ENCODE measurements at places on chromosomes 7 and 10. TPM values are rescaled to one million over a fixed set of nuclear protein-coding genes. Genes with fewer than 3 reads are reported as not detected.

Gene PAPOLB
- polyA plus RNA-seq: not detected

Gene TLX1
- polyA plus RNA-seq: 0.20 TPM

GRCh38 chr10:93115661-93116383 is 42.1 kb downstream of the CYP26A1 start:
- peak; percentile 63 for DNase-seq

DNA sequence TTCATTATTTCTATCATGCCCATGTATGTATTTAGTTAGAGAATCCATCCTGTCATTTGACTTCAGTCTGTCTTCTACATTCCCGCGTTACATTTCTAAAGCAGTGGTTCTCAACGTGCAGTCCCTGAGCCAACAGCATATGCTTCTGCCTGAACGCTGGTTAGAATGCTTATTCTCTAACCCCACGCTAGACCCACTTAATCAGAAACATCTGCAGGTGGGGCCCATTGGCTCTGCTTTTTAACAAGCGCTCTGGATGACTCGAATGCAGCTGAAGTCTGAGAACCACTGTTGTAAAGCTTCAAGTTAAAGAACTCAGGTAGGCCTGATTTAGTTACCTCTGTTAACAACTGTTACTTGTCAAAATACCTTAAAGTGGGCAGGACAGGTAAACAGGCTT is 38.2 kb downstream of the NEUROD6 start:
- DNase-seq: no peak

DNA sequence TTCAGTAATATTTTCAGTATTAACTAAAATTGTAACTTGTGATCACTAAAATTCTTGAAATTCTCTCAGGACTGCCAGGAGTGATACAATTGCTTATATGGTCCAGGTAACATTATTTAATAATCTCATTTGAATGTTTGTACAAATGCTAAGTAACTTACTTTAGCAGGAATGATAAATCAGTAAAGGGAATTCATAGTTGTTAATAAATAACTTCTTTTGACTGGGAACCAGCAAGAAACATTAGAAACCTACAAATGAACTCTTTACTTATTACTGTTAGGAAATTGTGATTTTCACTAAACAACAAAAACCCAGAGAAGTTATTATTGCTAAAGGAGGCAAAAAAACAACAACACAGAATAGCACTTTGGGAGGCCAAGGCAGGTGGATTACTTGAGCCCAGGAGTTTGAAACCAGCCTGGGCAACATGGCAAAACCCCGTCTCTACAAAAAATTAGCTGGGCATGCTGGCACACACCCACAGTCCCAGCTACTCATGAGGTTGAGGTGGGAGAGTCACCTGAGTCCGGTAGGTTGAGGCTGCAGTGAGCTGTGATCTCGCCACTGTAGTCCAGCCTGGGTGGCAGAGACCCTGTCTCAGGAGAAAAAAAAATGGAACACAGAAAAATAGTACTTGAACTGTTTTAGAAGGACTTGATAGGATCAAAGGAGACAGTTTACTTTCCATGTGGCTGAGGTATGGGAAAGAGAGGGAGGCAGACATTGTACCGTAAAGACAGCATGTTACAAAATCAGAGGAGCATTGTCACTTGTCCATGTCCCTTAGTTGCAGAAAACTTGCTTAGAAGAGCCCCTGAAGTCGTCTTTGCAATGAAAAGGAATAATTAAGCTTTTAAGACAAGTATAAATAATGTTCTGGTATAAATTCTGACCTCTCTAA is 53.1 kb downstream of the SHOC2 start:
- no peak for DNase-seq

DNA sequence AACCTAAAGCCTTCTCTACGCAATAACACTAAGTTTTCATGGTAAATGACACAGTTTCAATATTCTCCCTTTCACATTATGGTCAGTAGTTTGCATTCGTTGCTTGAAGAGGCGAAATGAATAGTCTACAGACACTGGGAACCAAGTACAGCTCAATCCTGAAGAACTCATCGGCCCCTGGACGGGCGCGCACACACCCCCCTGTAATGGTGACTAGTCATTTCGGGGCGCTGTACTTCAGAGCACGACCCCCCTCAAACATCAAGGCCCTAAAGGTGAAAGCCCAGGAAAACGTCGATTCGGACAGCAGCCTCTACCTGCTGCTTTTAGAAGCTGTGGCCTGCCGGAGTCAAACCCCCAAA is 1.0 kb downstream of the NT5C2 start:
- no peak for DNase-seq

DNA sequence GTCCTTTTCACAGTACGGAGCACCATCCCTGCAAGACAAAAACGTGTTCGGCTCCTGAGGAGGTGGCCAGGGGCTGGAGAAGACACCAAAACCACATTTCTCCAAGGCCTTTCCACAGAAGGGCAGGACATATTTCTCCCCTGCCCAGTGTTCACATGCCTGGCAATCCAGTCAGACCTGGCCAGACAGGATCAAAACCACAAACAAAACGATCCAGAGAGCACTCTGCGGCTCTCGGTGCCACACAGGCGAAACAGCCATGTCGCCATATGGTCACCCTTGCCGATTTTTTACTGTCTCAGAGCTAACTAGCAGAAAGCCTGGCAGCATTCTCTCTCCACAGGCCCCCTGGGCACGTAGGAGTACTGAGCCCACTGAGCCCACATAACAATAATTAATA is 113.0 kb downstream of the ABLIM1 start:
- no peak for DNase-seq

- no peak for DNase-seq
These were observed 2.1 kb downstream of the COL13A1 start for GRCh38 chr10:69803809-69804208.

DNA sequence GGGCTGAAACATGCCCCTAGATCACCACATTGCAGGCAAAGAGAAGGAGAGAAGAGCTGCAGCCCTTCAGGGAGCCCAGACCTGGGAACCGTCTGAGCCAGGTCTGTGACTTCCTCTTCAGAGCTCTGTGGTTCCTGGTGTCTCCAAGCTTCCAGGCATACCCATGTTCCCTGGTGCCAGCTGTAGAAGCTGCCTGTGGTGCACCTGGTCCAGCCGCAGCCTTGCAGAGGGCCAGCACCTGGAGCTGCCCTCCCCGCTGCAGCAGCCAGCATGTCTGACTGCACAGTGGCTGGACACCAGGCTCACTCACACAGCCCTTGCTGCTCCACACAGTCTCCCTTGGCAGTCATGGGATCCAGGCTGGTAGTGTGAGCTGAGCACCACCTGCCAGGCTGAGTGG is 33.6 kb downstream of the C7orf25 start:
- DNase-seq: no peak

DNA sequence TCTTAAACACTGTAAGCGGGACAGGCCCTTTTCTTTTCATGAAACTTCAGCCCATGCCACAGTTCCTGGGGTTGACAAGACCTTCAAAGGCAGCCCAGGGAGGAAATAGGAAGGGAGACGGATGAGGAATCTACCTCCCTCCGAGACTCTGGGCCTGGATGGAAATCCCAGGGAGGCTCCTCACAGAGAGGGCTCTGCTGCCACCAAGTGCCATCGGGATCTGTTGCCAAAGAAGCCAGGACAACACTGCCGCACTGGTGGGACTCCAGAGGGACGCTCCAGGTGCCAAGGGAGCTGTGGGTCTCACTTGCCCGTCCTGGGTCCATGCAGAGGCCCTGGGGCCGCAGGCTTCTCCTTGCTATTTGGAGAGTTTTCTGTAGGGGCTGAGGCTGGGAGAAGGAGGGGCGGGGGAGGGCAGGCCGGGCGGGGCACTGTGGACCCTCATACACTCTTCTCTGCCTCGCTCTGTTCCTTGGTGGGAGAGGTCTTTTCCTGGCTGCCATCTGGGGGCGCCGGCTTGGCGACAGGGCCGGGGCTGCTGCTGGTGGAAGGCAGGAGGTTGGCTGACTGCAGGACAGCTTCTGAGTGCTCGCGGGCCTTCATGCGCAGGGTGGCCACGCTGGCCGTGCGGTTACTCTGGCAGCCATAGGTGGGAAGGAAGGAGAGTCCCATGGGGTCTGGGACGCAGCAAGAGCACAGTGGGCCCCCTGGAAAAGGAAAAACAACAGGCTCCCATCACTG is 30.0 kb downstream of the DRGX start:
- DNase-seq: no peak

Data from HepG2 (cell line).